ENCODE measurements at places on chromosomes 4 and X.

- no peak for DNase-seq
Observed at GRCh38 chrX:18886005-18886343, 97.9 kb downstream of the PHKA2 start.

GRCh38 chr4:6233929-6234328 is 33.6 kb upstream of the JAKMIP1 start:
- no peak for DNase-seq

GRCh38 chr4:74379912-74380311 is 15.0 kb downstream of the EREG start:
- DNase-seq: no peak

GRCh38 chrX:150483356-150483985 is 85.0 kb upstream of the MTM1 start:
- no peak for DNase-seq

GRCh38 chr4:4269856-4270255 is 20.1 kb downstream of the LYAR start:
- no peak for DNase-seq

DNA sequence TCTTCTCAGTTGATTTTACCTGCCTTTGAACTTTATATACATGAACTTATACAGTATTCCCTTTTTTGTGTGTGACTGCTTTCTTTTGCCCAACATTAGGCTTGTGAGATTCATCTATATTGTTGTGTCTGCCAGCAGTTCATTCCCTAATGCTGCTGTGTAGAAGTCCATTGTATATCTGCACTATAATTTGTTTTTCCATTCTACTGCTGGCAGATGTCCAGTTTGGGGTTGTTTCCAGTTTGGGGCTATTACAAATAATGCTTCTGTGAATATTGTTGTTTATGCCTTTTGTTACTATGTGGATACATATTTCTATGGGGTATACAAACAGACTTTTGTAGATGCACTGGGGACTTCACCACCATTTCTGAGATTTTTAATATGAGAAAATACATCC is 268.4 kb downstream of the DCTD start:
- no peak for DNase-seq

- DNase-seq: no peak
Observed at GRCh38 chr4:112206431-112206830, 25.2 kb upstream of the AP1AR start.

GRCh38 chrX:148310426-148311165 is 189.8 kb upstream of the AFF2 start:
- DNase-seq: no peak

- no peak for DNase-seq
Observed at GRCh38 chrX:79452881-79453280, 85.7 kb upstream of the ITM2A start.

GRCh38 chrX:147476008-147476407 is 435.7 kb upstream of the FMR1 start:
- DNase-seq: no peak

DNA sequence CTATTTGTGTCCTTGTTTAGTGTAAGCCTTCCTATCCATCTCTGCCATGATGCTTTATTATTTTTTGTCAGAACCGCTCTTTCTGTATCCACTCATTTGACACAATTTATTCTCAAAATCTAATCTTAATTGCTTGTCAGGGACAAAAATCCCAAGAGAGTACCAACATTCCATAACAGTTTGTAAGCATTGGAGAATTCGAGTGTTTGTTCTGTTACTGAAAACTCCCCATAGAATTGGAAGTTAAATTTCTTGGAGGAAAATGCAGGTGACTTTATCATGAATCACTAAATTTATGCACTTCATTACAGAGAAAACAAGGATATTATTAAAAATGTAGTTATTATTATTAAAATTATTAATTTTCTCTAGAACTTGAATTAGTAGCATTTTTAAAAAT is 1986.1 kb downstream of the ARAP2 start:
- DNase-seq: no peak

DNA sequence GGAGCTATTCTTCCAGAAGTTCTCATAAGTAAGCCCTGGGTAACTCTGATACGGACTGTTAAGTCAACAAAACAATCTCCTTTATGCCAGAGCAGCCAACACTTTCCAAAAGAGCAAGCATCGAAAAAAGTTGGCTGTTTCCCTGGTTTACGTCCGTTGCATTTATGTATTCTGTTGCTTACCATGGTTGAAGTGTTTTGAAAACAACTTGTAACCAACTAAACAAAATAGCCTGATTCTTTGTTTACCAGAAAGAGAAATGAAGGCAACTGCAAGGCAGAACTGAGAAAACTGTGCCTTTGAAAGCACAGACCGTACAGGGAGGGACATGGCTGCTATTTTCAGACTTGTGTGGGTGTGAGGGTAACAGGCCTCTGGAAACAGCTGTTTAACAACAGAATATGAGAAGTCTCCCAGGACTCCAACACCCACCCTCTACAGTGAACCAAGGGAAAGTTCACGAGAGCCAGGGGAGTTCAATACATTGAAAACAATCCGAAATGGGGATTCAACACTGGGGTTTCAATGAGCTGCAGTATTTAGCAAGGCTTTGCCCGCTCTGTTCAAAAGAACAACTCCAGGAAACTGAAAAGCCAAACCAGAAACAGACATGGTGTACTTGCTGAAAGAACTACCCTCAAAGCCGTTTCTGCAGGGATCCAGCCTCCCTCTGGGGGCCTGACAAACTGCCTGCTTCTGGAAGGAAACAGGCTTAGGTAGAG is 95.8 kb upstream of the EGFL6 start:
- no peak for DNase-seq

DNA sequence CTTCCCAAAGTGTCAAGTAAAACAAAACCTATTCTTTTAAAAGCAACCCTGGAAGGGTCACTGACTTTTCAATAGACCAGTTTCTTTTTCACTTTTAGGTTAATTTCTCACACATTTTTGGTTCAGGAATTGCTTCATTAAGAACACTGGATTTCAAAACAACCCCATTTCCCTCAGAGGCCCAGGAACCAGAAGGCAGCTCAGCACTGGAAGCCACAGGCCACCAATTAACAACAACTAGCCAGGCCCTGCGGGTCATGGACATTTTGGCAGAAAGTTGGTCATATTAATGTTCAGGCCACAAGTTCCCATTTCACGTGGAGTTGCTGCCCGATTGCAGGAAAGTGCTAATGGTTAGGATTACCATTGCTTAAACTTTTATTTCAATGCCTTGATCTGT is 39.8 kb downstream of the HAND2 start:
- DNase-seq: no peak

GRCh38 chrX:25158635-25159034 is 142.9 kb upstream of the ARX start:
- DNase-seq: no peak

Measured in liver (tissue), 10 donors.